ENCODE measurements at places on chromosomes 3 and 15.

- DNase-seq, result no peak
These were observed 45.4 kb downstream of the LIPC start for GRCh38 chr15:58477170-58477569.

GRCh38 chr3:41502023-41502422 lies 302.7 kb downstream of the CTNNB1 start:
- DNase-seq, result no peak

DNA sequence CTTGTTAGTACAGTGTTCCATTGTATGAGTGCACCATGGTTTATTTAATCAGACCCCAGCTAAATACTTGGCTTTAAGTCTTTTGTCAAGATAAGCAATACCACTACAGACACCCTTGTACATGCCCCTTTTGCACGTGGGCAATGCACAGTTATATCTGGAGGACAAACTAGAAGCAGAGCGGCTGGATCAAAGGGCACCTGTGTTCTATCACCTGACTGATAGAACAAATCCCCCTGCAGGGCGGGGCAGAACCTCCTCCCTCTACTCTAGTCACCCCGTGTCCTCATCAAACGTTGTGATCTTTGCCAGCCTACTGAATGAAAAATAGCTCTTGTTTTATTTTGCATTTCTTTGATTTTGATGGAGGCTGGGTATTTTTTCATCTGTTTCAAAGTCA lies 314.9 kb downstream of the TLE3 start:
- DNase-seq, result no peak

GRCh38 chr3:137992592-137992991 lies 17.4 kb upstream of the CLDN18 start:
- no peak for DNase-seq

DNA sequence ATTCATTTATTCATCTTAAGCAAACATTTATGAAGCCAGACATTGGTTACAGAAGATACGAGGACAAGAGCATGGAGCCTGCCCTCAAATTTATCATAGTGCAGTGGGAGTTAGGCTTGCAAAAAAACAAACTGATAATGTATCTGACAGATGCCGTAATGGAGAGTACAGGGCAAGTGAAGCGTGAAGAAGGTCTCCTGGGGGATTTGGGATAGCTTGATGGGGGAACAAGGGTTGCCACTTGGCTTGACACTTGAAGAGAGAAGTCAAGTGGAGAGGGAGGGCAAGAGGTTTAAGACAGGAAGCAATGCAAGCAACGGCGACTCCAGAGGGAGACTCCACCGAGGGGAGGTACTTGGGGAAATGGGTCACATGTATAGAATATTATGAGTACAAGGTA lies 129.3 kb downstream of the SSR3 start:
- DNase-seq, result no peak

GRCh38 chr3:195270817-195271409 lies at the start of gene XXYLT1:
Gene XXYLT1, minus strand, starts transcription at chr3:195271159. Its CDS starts 101 bp downstream, at chr3:195271058.
- DNase-seq, result peak; percentile 91

DNA sequence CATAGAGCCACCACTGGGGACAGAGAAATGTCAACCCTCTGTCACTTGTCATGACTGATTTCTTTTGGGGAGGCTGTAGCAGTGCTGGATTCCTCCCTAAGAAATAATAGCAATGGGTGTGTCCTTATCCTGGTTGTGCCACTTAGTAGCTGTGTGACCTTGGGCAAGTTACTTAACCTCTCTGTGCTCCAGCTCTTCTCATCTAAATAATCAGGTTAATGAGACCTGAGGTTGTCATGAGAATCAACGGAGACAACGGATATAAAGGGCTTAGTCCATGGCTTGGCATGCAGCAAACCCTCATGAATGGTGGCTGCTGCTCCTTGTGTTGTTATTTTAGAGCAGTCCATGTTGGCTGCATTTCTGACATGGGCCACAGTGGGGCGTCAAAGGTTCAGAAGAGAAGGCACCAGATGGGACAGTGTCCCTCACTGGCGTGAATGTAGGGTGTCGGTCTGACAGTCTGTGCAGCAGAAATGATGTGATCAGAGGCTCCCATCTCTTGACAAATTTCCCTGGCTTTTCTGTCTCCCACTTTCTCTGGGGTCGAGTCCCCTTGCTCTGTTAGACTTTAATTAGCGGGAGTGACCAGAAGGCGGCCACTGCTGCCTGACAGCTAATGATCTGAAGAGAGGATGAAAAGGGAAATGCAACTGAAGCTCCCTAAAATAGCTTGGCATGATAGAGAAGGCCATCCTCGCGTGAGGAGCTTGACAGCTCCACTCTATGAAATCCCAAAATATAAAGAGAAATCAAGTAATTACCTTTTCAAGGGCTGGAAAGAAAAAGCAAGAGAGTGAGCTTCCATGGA lies 209.4 kb downstream of the CADPS start:
- DNase-seq, result peak; percentile 55

DNA sequence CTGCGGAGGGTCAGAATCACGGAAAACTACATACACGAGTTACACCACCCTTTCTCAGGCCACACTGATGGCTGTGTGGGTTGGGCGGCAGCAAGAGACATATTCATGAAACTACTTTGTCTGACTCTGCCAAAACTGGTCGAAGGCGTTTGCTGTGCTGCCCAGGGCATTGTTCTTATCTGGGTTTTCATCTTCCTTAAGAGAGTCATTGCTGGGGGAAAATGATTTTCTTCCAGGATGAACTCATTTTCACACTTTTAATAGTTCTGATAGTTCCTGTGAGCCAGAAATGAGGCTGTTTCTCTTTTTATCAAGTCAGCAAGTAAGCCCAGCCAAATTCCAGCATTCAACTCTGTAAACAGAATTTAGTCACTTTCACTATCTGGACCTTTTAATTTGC lies 47.6 kb downstream of the TRIM71 start:
- peak; percentile 70 for DNase-seq

DNA sequence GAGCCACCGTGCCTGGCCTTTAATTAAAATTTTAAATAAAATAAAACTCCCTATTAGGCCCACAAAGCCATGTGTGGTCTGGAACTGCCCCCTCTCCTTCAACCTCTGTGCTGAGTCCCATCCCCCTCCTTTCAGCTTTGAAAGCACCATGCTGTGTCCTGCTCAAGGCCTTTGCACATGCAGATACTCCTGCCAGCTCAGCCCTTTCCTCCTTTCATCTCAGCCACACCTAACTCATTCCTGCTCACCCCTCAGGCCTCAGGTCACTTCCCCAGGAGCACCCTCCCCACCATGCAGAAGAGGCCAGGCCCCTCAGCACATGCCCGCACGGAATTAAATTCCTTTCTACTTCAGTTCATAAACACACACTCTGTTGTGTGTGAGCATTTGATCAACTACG lies 28.1 kb downstream of the ATRIP start:
- no peak for DNase-seq

DNA sequence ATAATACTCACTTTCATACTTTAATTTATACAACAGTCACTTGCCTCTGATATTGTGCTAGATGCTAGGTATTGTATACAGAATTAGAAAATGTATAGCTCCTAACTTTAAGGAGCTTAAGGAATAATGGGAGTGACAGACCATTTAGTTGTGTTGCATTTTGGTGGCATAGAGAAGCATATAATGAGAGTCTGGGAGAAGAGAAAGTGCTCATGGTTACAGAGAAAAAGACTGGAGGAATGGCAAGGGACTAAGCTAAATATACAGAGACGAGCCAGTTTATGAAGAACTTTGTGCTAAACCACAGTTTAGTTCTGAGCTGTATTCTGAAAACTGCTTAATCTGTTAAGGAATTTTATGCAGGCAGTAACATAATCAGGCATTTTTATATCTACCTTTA lies 6.4 kb downstream of the RNF13 start:
- no peak for DNase-seq

DNA sequence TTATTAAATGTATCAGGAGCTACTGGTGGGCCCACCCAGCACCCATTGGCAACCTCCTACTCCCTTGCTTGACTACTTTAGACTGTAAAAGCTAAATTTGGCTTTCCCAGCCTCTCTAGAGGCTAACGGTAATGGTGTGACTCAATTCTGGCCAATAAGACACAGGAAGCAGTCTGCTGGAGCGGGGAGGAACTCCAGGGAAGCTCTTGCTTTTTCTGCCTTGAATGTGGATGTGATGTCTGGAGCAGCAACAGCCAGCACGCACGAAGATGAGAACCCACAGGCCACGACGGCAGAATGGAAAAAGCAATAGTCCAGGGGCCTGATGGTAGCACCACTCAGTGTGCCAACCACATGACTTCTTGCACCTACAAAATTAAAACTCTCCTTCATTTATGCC lies 39.9 kb downstream of the RAB6B start:
- DNase-seq, result peak; percentile 10

DNA sequence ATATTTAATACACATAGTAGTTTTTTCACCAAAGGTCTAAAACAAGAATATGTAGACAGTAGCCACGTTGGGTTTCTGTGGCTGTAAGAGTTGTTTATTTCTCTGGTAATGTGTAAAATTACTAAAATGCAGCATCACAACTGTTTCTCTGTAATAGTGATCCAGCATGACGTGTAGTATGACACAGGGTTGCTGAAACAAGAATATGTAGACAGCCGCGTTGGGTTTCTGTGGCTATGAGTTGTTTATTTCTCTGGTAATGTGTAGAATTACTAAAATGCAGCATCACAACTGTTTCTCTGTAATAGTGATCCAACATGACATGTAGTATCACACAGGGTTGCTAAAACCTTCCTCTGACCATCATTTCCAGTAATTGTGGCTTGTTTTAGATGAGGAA lies 153.6 kb upstream of the ZNF717 start:
- no peak for DNase-seq

GRCh38 chr3:189836795-189837194 lies 205.6 kb downstream of the TP63 start:
- DNase-seq, result no peak

- peak; percentile 45 for DNase-seq
These were observed 762 bp downstream of the CTNNB1 start for GRCh38 chr3:41199866-41200668.

GRCh38 chr3:187210545-187211327 lies 13.4 kb downstream of the RTP1 start:
- peak; percentile 54 for DNase-seq

DNA sequence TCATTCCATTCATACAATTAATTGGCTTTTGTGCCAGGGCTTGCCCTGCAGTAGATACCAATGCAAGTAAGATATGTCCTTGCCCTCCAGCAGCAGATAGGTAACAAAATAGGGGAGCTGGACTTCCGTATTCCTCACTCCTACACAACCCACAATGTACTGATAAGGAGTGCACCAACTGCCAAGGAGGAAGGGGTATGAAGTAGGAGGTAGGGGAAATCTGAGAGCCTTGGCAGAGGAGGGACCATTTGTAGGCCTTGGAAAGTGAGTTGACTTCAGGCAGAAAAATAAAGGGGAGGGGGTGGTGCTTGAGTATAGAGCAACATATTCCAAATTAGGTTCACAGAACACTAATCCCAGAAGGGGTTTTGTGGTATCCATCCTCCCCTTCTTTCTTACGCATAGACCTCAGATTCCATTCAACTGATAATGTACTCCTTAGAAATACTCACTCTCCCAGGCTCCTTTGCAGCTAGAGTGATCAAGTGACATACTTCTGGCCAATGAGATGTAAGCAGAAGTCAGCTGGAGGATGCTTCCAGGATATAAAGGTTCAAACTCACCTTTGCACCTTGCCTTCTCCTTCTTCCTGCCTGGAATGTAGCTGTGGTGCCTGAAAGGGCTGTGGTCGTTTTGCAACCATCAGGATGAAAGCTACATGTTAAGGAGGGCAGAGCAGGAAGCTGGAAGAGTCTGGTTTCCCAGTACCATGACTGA lies 127.1 kb upstream of the SMAD3 start:
- DNase-seq, result no peak
